Tibial nerve (tissue), 4 donors: ENCODE measurements at places on chromosomes 3 and 15.
A peak's percentile ranks its signal among the peaks of the same experiment; 100 is the strongest.

DNA sequence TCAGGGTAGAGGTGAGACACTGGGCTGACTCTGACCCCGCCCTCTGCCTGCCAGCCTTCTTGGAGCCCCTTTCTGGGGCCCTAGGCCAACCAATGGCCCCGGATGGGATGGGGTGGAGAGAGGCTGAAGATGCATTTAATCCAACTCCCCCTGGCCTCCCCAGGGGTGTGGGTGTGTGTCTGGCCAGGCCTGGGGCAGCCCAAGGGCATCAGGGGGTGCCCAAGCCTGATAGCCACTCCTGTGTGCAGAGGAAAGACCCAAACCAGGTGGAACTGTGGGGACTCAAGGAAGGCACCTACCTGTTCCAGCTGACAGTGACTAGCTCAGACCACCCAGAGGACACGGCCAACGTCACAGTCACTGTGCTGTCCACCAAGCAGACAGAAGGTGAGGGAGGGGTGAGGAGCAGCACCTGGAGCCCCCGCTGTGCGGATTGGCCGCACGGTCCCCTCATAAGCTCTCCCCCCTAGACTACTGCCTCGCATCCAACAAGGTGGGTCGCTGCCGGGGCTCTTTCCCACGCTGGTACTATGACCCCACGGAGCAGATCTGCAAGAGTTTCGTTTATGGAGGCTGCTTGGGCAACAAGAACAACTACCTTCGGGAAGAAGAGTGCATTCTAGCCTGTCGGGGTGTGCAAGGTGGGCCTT, 9.5 kb downstream of the SPINT1 start:
- H3K4me1 ChIP-seq = no peaks in the 10 kb centered on the region
- H3K27ac ChIP-seq = no peak overlapping the region
- no peak for DNase-seq

- H3K27me3 ChIP-seq = no peaks in the 10 kb centered on the region
- H3K36me3 ChIP-seq = no peaks in the 10 kb centered on the region
- H3K4me3 ChIP-seq = no peak overlapping the region
- no peak overlapping the region for H3K27ac ChIP-seq
- no peaks in the 10 kb centered on the region for H3K4me1 ChIP-seq
Observed at GRCh38 chr3:170049146-170050000, 11.6 kb downstream of the GPR160 start.

DNA sequence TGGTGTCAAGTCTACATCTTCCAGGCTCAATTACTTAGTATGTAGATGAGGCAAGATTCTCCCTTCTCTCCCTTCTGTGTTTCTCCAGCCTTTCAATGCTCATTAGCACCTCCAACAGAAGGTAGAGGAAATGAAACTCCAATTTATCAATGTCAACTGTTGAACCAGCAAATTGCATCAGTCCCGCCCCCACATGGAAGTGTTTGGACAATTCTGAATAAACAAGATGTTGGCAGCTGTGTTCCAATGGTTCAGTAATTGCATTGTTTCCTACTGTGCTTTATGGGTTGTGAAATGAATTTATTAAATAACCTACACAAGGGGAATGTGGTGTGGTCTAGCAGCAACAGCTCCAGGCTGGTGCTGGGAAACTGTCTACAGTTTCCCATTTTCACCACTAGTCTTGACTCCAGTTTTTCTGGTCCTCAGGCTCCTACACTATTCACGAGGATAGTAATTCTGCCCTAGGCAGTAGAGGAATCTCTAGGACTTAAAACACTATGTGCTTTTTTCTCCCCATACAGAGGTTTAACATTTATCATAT, 91.9 kb downstream of the MB21D2 start:
- peak overlapping the region; percentile 18 for H3K27ac ChIP-seq
- no peaks in the 10 kb centered on the region for H3K4me1 ChIP-seq
- no peaks in the 10 kb centered on the region for H3K27me3 ChIP-seq

- DNase-seq = no peak
- peaks cover 58% of the 10 kb centered on the region for H3K36me3 ChIP-seq
- H3K27me3 ChIP-seq = no peaks in the 10 kb centered on the region
- H3K4me3 ChIP-seq = no peak overlapping the region
- H3K27ac ChIP-seq = no peak overlapping the region
Observed at GRCh38 chr3:39130026-39130425, 22.5 kb downstream of the TTC21A start.

GRCh38 chr3:178223876-178224275, 312.4 kb upstream of the KCNMB2 start:
- H3K27me3 ChIP-seq = no peaks in the 10 kb centered on the region
- H3K36me3 ChIP-seq = no peaks in the 10 kb centered on the region
- H3K27ac ChIP-seq = no peak overlapping the region
